ENCODE measurements at places on chromosomes 11 and 22.

- DNase-seq: peak; percentile 60
These were observed 31.2 kb downstream of the PDE2A start for GRCh38 chr11:72642884-72643522.

GRCh38 chr22:49936973-49937757 lies 18.7 kb downstream of the CRELD2 start:
- no peak for DNase-seq

GRCh38 chr22:44030702-44031082 lies 6.6 kb downstream of the PARVB start:
- DNase-seq: no peak

GRCh38 chr11:86251345-86251744 lies 6.8 kb downstream of the EED start:
- no peak for DNase-seq

DNA sequence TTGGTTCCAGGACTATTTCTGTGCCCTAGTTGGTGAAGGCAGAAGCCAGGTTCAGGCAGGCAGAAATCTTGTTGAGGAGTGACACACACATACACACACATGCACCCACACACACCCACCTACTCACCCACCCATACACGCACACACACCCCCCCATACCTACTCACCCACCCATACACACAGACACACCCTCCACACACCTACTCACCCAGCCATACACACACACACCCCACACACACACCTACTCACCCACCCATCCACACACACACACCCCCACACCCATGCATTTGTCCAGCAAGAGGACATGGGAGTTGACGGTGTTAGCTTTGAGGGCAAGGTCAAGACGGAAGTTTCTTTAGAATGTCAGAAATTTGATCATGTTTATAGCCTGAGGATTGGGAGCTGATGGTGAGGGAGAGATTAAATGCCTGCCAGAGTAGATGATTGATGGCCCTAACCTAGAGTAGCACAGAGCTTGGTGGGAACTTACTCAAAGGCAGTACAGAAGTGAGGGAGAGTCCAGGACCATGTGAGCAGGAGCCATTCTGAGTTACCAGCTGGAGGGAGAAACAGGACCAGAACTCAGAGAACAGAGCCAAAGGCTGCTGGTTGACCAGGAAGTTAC lies 68.9 kb downstream of the CYB5R2 start:
- DNase-seq: no peak

Measured in CD4-positive, alpha-beta T cell (primary cell).